ENCODE measurements at places on chromosomes 11 and 22. TPM values are rescaled to one million over a fixed set of nuclear protein-coding genes. Genes with fewer than 3 reads are reported as not detected.

Gene MRGPRE
- not detected for total RNA-seq

Gene SUSD2
- total RNA-seq, result 0.99 TPM

GRCh38 chr11:120029321-120029720 lies 108.6 kb downstream of the TRIM29 start:
- DNase-seq, result no peak

DNA sequence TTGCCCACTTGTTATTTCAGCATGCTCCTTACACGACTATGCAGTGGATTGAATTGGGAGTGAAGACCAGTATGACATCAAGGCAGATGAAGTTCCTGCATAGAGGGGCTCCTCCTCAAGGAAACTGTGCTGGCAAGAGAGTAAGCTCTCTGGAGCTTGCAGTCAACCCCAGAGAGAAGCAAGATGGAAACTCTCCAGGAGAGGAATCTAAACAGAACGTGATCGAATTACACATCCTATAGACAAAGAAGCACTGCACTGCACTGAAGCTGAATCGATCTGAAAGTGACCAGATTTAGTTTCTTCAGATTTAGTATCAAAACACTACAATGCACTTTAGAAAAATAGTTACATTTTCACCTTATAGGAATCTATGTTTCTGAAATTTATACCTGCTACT lies 947.7 kb upstream of the TENM4 start:
- DNase-seq, result no peak

GRCh38 chr11:86219311-86220193 lies 25.0 kb upstream of the EED start:
- no peak for DNase-seq

DNA sequence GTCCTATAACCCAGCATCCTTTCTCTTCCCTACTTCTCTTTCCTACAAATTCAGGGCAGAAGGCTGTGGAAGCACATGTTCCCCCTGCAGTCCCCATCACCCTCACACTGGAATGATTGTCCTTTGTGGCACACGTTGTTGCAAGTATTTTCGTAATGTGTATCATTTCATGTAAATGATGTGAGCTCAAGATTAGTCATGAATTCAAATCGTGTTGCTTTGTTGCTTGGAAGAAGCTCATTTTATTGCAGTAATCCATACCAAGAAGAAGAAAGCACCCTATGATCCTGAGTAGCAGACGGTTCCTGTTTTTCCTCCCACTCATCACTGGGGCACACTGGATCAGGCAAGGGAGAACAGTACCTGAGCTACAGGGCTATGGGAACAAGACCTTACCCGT lies 173.4 kb downstream of the NCAM1 start:
- no peak for DNase-seq

GRCh38 chr11:9839550-9839949 lies 175.7 kb downstream of the SWAP70 start:
- DNase-seq, result no peak

Data from skin of body (tissue), 3 donors.